ENCODE measurements at places on chromosomes 13 and 19.

DNA sequence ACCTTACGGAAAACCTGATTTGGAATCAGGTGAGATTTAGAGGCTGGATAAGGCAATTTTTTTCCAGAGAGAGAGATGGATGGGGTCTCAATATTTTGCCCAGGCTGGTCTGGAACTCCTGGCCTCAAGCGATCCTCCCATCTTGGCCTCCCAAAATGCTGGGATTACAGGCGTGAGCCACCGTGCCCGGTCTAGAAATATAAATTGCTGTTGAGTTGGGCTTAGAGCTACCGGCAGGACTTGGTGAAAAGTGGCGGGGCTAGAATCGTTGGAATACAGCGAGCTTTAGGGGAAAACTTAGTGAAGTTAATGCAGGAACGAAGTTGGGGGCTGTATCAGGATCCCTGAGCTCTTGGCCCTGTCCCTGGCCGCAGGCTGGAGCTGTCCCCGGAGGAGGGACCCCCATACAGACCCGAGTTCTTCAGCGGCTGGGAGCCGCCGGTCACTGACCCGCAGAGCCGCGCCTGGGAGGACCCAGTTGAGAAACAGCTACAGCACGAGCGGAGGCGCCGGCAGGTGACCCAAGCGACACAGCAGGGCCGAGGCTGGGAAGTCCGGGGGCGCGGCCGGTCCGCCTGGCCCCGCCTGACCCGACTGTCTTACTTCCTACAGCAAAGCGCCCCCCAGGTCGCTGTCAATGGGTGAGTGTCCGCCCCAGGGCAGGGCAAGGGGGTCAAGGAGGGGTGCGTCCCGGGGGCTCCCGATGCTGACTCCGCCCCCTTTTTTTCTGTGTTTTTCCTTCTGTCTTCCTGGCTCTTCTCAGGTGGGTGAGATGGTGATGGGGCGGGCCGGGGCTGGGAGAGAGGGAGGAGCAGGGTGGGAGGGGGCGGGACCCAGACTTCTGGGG is 7.6 kb downstream of the EPS8L1 start:
- no peak for DNase-seq

DNA sequence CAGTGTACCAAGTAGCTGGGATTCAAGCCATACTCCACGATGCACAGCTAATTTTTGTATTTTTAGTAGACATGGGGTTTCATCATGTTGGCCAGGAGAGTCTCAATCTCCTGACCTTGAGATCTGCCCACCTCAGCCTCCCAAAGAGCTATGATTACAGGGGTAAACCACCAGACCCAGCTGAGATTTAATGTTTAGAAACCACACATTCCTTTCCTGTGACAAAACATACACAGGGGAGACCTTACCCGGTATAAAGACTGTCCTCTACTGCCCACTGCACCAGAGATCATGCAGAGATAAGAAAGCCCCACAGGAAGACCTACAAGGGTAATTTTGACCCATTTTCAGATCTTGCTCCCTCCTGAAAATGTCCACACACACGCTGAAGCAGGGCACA is 22.8 kb upstream of the ZNF83 start:
- no peak for DNase-seq

DNA sequence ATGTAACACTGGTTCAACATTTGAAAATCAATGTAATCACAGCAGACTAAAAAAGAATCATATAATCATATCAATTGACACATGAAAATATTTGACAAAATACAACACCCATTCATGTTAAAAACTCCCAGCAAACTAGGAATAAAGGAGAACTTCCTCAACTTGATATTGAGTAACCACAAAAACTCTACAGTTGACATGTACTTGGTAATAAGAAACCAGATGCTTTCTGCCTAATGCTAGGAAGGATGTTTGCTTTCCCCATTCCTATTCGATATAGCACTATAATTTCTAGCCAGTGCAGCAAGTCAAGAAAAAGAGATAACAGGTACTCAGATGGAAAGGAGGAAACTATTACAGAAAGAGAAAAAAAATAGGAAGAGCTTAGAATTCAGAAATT is 26.9 kb downstream of the UFM1 start:
- no peak for DNase-seq

DNA sequence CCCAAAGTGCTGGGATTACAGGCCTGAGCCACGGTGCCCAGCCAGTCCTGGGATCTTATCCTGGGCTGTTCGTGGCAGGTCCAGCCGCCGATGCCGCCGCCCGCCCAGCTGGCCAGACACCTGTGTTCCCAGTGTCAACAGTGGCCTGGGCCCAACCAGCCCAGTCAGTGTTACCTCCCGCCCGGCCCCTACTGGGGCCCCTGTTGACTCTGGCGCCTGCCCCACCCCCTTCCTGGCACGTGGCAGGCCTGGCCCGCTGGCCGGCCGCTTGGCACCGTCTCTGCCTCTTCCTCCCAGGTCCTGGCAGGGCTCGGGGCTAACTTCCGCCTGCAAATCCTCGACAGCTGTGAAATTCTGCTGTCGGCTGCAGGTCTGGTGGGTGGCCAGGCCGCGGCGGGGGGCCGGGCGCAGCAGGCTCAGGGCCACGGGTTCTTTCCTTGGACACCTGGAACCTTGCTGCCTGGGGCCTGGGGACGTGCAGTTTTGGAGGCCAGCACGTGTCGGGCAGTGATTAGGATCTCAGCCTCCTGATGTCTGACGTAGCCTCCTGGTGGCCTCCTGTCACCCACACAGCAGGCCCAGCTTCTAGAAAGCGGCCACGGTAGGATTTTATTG is 9.1 kb downstream of the ARID3A start:
- DNase-seq: no peak

Measured in ecto neural progenitor cell (in vitro differentiated cells).